AG04450 (cell line): ENCODE measurements at places on chromosomes 2 and 18.

DNA sequence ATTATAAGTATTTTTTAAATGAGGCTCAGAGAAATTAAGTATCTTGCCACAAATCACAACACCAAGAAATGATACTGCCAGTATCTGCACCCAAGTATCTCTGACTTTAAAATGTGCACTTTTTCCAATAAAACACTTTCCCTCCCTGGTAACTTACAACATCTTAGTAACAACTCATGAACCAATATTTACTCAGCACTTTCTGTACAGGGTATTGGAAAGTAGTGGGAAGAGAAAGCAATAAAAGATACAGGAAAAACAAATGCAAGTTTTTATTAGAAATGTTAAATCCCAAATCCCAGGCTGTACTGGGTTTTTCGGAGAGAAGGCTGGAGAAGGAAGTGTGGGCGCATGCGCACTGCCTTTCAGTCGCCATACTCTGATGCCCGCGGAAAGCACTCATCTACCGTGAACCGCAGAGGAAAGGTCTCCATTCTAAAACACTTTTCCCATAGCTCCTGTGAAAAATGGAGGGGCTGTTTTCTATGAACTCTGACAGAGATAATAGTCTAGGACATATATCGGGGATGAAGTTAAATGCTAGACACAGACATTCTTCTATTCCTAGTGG is 52.1 kb downstream of the L3MBTL4 start:
- no peak for DNase-seq

GRCh38 chr18:9919564-9920232 is 5.9 kb downstream of the VAPA start:
- no peak for DNase-seq

- no peak for DNase-seq
Measured at GRCh38 chr2:223383315-223383714, 218.8 kb downstream of the SCG2 start.

DNA sequence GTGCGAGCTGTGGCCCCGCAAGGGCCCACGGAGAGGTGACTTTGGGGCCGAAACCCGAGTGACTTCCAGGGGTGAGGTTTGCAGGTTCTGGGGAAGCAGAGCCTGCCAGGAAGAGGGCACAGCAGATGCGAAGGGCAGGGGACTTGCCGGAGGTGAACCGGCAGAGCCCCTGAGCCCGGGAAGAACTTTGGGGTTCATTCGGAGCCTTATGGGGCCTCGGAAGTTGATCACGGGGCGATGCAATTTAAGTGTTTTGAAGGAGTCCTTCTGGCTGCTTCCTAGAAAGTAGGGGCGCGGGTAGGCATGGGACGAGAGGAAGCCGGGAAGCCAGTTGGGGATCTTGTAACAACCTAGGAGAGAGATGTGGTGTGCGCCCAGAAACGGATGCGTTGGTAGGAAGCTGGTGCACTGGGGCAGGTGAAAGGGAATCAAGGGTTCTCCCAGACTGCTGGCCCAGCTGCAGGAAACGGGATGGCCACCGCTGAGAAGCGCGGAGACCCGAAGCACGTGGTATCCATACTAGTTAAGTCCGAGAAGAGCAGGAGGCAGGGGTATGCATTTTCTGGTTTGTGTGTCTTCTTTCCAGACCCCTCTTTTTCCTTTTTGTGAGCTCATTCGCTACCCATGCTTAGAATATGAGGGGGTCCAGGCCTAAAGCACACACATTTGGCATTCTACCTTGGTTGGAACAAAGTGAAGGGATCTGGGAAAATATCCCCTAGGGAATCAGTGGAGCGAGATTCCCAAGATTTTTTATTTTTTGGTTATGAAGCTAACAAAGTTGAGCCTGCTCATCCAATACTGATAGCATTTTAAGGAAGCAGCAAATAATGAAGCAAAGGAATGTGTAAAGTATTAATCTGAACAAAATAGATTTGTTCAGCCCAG is 758 bp downstream of the SCLY start:
- no peak for DNase-seq

GRCh38 chr18:33951031-33951430 is 273.7 kb downstream of the NOL4 start:
- DNase-seq: no peak

- no peak for DNase-seq
Measured at GRCh38 chr2:70498528-70498927, 55.1 kb downstream of the TGFA start.

GRCh38 chr2:45728458-45728942 is 77.0 kb downstream of the PRKCE start:
- DNase-seq: no peak

DNA sequence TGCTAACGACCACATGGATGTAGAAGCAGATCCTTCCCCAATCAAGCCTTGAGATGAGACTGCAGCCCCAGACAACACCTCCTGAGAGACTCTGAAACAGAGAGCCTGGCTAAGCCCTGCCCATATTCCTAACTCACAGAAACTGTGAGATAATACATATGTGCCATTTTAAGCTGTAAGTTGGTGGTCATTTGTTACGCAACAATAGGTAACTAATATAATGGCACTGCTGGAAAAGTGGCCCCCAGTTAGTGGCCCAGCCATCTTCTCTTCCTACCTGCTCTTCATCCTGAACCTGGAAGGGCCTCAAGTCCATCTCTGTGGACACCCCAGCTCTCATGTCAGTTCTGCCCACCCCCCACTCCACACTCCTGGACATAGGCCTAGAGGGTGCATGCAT is 144.0 kb downstream of the TMEM17 start:
- DNase-seq: no peak

- no peak for DNase-seq
Measured at GRCh38 chr2:179050755-179051154, 818 bp upstream of the CCDC141 start.

- no peak for DNase-seq
Measured at GRCh38 chr2:215149486-215149885, 11.1 kb upstream of the ABCA12 start.

DNA sequence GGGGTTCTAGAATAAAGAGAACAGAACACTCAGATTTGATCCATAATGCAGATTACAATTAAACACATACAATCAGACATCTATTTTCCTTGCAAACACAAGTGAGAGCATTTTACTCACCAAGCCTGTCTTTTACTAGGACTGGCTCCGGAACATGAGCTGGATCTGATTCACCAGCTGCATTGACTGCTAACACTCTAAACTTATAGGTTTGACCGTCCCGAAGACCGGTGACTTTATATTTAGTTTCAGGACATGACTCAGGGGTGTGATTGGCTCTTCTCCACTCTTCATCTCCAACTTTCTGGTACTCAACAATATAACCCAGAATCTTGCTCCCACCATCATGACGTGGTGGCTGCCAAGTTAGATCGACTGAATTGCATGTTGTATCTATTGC is 112.4 kb downstream of the PLEKHA3 start:
- no peak for DNase-seq

- DNase-seq: no peak
Measured at GRCh38 chr18:59353079-59353680, 5.9 kb downstream of the LMAN1 start.

GRCh38 chr2:54572262-54572635 is 116.1 kb downstream of the SPTBN1 start:
- no peak for DNase-seq

DNA sequence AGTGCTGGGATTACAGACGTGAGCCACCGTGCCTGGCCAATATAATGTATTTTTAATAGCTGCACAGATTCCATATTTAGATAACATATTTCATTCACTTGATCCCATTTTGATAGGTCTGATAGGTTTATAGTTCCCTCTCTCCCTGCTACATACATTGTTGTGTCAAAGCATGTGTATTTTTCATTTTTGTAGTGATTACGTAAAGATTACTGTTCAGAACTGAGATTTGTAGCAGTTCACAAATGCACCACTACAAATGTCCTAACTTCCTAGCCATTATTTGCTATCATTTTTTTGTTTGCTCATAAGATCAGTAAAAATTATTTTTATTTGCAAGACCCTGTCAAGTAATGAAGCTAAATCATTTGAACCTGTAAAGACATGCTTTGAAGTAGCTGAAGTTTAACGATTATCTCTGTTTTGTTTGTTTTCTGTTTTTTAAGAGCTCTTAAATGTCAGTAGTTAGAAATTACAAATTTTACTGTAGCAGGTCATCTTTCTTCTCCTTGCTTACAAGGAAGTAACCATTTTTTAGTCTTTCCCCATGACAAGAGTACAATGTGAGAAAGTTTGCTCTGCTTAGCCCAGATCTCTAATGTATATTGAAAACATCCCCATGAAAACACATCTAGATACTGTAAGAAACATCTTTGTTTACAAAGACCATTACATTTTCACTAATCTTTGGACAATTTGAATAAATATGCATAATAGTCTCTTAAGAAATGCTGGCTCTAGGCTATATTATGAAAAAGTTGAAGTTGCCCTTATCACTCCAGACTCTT is 54.1 kb downstream of the EML4 start:
- DNase-seq: no peak

DNA sequence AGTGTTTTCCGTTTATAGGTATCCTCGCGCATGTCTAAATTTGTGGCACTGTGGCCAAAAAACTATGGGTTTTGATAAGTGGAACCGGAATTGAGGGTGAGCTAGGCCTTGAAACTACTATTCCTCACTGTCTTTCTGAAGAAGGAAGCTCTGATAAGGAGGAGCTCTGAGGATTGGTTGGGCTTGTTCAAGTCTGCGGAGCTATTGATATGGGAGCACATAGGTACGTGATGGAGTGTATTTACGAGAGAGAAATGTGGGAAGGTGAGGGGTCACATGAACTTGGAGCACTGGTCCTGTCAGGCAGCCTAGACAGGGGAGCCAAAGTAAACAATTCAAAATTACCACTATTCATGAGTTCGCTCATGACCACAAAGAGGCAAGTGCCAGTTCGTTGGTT is 131.4 kb downstream of the BABAM2 start:
- DNase-seq: no peak

DNA sequence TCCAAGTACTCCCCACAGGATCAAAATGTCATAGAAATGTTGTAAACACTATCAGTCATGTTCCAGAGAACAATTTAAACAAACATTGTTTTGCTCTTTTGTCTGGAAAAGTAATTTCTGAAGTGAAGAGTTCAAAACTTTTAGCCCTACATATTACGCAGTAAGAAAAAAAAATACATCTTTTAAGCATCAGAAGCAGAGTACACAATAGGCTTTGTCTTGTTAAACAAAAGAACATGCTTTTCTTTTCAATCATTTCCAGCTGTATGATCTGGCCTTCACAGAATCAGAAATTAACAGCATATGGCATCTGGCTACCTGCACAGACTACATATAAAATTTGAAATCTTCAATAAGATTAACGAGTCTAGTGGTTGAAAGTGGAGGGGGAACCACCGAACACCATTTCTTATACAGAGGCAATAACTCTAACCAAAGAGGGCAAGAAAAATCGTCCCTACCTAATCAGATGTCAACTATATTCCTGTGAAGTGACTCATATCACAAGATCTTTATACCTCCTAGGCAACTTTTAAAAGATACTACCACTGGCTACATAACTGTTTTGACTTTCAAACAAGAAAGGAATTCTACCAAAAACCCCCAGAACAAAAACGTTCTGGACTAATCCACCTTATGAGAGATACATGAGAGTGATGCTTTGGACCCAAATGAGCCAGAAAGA is 149.3 kb downstream of the EXOC6B start:
- DNase-seq: no peak

GRCh38 chr2:117888897-117889296 is 74.4 kb downstream of the DDX18 start:
- DNase-seq: no peak

DNA sequence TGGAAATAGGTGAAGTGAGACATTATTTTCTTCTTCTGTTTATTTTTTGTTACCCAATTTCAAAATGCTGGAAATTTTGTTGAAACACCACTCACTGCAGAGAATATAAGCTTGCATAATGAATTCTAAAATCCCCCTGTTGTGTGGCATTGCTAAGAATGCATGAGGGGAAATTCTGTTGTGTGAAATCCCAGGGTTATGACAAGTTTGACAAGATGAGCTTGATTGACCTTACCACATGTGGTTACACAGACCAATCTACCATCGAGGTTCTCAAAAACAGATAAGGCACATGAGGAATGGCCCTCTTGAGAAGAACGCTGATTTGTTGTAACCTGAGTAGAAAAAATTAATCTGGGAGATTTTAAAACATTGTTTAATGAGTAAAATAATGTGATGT is 261.6 kb upstream of the MMADHC start:
- DNase-seq: no peak
